ENCODE measurements at places on chromosomes 1 and 21.

- no peak for DNase-seq
These were observed 104.0 kb downstream of the PAX7 start for GRCh38 chr1:18734461-18735223.

DNA sequence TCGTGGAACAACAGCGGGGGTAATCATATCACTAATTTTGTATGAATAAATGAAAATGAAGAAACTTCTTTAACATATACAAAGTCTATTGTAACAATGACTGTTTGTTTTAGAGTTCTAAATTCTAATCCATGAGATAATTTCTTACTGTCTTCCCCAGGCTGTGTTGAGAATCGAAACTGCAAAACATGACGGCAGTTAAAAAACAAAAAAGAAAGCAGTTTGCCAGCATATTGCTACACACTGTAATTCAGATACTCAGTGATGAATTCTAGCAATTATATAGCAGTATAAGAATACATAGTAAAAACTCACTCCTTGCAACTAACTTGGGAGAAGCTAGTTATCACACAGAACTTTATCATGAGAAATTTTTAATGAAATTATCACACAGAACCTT is 22.1 kb downstream of the INSL5 start:
- DNase-seq: no peak

DNA sequence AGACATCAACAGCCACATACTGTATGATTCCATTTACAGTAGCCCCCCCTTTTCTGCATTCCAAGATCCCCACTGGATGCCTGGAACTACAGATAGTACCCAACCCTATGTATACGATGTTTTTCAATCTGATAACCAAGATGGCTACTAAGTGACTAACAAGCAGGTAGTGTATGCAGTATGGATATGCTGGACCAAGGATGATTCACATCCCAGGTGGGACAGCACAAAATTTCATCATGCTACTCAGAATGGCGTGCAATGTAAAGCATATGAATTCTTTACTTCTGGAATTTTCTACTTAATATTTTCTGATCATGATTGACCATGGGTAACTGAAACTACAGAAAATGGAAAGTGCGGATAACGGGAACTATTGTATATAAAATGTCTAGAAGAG is 30.0 kb upstream of the MRPS6 start:
- DNase-seq: no peak

DNA sequence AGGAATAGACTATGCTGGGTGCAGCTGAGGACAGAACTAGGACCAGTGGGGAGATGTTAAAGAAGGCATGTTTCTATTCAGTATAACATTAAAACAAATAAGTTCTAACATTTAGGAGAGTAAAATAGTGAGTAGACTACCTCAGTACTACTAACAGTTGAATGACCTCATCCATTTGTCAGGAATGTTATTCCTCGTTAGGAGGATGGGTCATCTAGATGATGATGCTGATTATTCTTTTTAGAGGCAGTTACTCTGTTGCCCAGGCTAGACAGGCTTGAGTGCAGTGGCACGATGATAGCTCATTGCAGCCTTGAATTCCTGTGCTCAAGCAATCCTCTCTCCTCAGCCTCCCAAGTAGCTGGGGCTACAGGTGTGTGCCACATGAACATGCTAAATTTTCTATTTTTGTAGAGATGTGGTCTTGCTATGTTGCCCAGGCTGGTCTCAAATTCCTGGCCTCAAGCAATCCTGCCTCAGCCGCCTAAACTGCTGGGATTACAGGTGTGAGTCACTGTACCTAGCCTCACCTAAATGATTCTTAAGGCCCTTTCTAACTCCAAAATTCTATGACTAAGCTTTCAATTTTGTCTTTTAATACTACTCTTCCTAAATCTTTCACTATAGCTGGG is 9.3 kb downstream of the EEIG2 start:
- DNase-seq: no peak

DNA sequence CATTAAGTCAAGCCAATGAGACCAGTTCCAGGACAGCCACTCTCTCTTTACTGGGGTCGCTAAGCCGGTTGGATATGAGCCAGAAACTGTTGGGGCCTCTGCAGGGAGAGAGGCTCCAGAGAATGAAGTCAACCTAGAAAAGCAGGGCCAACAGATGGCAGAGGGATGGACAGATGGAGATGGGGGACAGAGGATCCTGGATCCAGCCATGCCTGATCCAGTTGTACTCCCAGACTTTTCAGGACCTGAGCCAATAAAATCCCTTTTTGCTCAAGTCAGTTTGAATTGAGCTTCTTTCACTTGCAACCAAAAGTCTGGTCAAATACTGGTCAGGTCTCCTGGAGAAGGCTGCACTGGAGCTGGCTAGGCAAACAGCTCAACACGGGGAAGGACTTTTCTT is 2.2 kb downstream of the DHCR24 start:
- DNase-seq: no peak

- DNase-seq: no peak
These were observed 539 bp downstream of the LAMC1 start for GRCh38 chr1:183023601-183024316.

GRCh38 chr1:215345766-215346165 is 221.3 kb upstream of the KCTD3 start:
- no peak for DNase-seq

Data from CMK (cell line).